ENCODE measurements at places on chromosomes 2 and 18.

- DNase-seq = no peak
Observed at GRCh38 chr2:38937548-38937947, 47.9 kb downstream of the ARHGEF33 start.

DNA sequence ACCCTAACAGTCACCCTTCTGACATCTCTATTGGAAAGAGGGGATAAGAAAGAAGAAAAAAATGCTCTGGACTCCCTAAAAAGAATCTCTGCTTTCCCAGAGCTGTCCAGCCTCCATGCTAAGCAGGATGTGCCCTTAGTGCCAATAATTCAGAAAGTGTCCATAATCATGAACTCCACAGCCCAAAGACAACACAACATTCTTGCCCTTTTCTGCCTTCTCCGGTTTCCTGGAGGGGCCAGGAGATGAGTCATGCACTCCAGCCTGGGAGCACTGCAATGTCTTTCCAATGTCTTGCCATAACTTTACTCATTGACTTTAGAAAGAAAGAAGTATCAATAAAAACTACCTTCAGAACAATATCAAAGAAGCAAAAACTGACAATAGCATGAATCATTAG, 44.0 kb downstream of the KLF7 start:
- peak; percentile 56 for DNase-seq

DNA sequence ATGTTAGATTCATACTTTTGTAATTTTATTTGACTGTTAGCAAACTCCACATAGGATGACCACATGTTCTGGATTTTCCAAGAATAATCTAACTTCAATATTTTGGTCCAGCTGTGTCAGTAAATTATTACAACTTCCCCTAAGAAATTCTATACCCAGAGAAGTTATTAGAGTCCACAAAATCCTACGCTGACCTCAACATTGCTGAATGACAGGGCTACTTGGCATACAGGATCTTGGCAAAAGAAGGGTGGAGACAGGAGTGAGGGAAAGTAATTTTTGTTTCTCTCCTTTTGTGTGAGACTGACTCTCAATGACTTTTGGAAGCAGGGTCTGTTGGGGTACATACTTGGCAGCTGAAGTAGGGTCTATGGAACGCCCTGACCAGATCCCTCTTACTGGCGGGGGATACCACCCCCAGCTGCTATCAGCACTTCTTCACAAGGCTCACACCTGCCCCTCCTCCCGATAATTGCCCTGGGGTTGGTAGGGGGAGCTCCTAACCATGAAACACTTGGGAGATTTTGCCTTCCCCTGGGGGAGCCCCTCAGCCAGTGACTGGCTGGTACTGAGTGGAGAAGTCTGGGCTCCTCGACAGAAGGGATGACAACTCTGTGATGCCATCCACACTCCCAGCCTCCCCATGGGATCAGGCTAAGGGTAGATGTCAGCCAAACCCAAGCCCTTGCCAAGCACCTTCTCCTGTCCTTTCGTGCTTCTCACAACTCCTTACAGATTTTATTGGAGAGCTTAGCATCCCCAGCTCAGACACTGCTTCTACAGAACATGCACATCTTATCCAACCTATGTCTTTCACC, 110.6 kb upstream of the FHL2 start:
- DNase-seq = no peak

- DNase-seq = no peak
Observed at GRCh38 chr2:37415128-37415820, 70.8 kb downstream of the QPCT start.

DNA sequence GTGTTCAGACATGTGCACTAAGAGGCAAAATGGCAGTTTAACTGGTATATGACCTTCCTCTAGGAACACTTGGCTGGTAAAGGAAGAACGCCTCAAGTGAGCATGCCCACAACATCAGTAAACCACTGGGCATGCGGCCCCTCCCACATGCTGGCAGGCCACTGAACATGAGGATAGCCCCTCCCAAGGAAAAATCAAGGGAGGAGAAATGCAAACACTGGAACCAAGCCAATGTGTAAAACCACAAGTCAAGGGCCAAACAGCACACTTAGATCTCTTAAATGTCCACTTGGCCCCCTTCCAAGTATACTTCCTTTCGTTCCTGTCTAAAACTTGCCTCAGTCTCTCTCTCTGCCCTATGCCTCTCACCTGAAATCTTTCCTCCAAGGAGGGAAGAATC, 980.8 kb downstream of the TSN start:
- no peak for DNase-seq

- no peak for DNase-seq
Observed at GRCh38 chr2:36570416-36570815, 27.6 kb downstream of the FEZ2 start.

DNA sequence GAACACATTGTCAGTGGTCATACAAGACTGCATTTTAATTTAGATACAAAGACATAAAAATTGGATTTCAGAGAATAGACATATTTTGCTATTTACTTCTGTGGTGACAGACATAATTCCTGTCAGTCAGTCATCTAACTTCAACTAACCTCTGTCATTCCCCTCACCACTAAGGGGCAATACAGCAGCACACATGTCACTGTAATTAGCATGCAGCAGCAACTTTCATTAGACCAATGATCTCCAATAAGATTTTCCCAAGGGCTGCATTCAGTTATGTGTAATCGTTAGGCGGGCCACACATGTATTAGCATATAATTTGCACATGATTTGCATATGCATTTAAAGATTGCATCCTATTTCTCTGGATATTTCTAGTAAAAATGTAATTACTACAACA, 624.5 kb downstream of the NR4A2 start:
- no peak for DNase-seq

GRCh38 chr18:55419947-55420664, 167.9 kb downstream of the TCF4 start:
- DNase-seq = no peak

DNA sequence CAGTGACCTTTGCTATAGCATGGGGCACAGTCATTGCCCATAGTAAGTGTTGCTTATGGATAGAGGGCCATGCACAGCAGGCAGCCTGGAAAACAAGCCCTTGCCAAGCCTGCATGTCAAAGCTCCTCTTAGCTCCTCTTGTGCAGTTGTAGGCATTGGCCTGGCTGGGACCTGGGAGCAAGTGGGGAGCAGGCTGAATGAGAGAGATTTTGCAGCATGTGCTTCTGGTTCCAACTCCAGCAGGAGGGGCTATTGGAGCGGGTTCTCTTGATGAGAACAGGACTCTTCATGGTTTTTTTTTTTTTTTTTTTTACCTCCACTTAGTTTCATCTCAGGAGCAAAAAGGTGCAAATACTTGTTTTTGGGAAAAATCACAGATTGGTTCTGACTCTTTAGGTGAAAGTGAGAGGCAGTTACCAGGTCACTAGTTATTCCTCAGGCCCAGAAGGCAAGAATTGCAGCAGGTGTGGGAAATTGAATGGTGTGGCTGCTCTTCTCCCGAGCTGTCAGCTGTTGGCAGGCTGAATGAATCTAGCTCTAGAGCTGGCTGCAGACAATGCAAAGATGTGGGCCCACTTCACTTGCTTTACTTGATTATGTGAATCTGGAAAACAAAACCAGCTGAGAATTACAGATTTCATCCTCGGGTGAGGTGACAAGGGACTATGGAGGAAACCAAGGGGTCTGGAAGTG, 95.9 kb downstream of the MAP4K4 start:
- no peak for DNase-seq

- DNase-seq = no peak
Observed at GRCh38 chr2:26245231-26245732, 543 bp downstream of the HADHB start.

DNA sequence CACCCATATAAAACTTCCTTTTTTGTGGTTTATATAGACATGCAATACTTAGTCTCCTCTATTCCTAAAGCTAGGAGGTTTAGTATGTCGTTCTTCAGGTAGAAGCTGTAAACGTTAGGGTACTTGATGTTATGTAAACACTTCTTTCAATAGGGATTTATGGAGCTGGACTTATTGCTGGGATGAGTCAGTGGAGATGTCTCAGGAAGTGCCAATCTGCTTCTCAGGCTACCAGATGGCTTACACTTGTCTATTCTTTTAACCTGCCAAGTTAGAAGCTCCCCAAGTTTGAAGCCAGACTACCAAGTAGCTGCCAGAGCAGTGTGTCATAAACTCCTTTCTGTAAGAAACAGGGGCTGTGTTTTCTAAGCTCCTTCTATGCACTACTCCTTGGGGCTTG, 756.5 kb upstream of the LRRTM1 start:
- DNase-seq = no peak

GRCh38 chr18:75836516-75836915, 409.0 kb upstream of the SMIM21 start:
- DNase-seq = no peak

GRCh38 chr2:230419181-230419580, 3.2 kb downstream of the SP100 start:
- DNase-seq = no peak

- peak; percentile 36 for DNase-seq
Observed at GRCh38 chr2:1675633-1676032, 68.7 kb downstream of the PXDN start.

DNA sequence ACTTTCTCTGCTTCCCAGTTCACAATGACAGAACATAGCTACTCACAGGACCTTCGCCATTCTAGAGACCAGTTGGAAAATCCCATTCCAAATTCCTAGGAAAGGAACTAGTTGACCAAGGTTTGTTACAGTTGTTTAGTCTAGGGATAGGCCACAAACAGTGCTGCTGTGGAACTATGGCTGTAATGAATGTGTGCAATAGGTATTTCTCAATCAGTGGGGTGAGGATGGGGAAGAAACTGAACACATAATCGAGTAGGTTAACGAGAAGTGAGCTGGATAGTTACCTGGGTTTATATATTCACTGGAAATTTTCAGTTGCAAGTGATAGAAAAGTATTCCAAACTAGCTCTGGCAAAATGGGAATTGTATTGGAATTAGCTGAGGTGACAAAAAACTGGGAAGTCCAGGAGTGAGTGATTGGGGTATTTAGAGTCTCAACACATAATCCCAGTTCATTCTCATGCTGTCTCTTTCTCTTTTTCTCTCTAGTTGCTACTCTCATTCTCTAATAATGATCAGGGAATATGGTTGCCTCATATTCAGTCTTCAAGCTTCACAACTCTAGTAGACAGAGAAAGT, 18.2 kb upstream of the HMSD start:
- no peak for DNase-seq

- DNase-seq = no peak
Observed at GRCh38 chr2:100630473-100630977, 67.7 kb downstream of the PDCL3 start.

DNA sequence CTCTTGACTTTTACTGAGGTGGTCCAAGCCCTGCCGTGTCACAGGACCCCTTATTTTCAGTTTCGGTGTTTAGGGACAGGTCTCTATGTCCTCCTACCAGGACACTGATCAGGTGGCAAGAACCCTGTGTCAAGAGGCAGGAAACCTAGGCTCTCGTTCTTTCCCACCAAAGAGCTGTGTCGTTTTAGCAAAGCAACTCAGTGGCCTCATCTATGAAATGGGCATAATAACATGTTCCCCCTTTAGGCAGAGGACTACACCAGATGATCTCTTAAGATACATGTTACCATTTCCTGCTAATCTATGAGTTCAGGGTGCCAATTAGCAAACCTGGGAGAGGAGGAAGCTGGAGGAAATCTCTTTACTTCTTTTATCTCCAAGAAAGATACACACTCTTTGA, 1.9 kb downstream of the RAB31 start:
- no peak for DNase-seq

- DNase-seq = no peak
Observed at GRCh38 chr2:28408764-28409599, 16.3 kb downstream of the FOSL2 start.

GRCh38 chr2:133633881-133634409, 65.7 kb upstream of the NCKAP5 start:
- no peak for DNase-seq

DNA sequence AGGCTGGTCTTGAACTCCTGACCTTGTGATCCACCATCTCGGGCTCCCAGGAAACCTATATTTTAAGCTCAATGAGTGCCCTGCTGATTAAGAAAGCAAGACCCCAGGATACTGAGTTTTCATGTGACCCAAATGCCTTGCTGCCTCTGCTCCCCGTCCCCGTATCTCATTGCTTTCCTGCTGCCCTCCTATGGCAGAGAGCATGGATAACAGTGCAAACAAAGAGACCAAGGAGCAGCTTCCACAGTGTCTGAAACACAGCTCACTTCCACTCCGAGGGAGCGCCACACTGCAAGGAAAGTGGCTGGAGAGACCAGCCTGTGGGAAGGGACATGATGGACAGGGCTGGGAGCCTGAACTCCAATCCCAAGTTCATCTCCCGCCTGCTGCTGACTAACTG, 246.8 kb downstream of the TMEM182 start:
- DNase-seq = no peak

DNA sequence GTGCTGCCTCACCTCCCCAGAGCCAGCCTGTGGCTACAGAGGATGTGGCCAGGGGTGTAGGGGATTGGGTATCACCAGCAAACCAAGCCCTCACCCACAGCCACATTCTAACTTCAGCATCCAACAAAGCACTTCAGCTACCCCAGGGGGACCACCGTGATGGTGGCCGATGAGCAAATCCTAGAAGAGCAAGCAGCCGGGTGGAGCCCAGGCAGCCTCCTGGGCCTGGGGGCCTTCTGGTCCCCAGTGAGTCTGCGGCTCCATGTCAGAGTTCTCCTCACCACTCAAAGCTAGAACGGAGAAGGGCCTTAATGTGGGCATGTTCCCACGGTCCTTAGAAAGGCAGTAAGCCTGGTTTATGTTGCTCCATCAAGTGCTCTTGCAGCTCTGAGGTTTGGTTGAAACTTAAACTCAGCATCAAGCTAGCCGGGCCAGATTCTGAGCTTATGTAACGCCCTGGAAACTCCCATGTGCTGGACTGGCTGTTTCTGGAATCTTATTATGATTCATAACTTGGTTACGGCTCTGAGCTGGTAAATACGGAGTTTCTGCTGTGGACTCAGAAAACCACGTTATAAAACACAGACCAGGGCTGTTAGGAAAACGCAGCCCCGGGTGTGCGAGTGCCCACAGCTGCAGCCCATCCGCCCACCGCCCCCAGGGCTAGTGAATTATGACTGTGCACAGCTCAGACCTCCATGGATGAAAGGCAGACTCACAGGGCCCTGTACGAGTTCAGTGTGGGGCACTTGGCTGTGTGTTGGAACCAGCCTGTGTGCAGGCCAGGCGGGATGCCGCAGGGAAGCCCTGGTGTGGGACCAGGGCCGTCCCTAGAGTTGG, 99.8 kb downstream of the SEPTIN10 start:
- DNase-seq = peak; percentile 79

- DNase-seq = peak; percentile 16
Observed at GRCh38 chr18:2147476-2148230, 423.7 kb downstream of the METTL4 start.

- no peak for DNase-seq
Observed at GRCh38 chr2:222293660-222294630, 4.9 kb downstream of the PAX3 start.

DNA sequence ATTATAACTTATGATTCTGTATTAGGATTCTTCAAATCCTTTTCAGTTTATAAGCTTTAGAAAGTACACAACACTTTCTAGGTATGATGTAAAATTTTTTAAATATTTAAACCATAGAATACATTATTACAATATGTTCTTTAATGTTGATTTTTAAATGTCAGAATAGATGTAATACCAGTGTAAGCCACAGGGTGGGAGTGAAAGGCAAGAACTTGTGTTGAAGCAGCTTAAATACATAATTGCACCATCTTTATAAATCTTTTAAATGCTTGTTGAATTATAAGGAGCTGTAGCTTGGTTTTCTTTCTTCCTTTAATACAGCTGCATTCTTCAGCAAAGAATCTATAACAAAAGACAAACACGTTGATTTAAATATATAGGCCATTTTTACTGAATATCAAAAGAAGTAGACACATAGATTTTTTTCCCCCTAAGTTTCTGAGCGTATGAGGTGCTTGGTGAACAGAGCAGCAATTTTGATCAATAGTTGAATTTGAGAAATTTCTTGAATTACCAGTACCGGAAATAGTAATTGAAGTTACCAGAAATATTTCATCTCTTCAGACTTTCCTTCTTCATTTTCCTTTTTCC, 63.0 kb downstream of the TANK start:
- DNase-seq = no peak
